ENCODE measurements at places on chromosomes 16 and 17.

GRCh38 chr17:33902901-33903449 lies 352.1 kb upstream of the CCL2 start:
- DNase-seq: no peak

- DNase-seq: no peak
These were observed 18.4 kb downstream of the CARHSP1 start for GRCh38 chr16:8850279-8850885.

GRCh38 chr16:72927199-72928089 lies 120.5 kb downstream of the ZFHX3 start:
- DNase-seq: no peak

- DNase-seq: no peak
These were observed 527.8 kb upstream of the WSB1 start for GRCh38 chr17:26765860-26766709.

GRCh38 chr16:80991792-80992430 lies 14.8 kb downstream of the CMC2 start:
- no peak for DNase-seq

DNA sequence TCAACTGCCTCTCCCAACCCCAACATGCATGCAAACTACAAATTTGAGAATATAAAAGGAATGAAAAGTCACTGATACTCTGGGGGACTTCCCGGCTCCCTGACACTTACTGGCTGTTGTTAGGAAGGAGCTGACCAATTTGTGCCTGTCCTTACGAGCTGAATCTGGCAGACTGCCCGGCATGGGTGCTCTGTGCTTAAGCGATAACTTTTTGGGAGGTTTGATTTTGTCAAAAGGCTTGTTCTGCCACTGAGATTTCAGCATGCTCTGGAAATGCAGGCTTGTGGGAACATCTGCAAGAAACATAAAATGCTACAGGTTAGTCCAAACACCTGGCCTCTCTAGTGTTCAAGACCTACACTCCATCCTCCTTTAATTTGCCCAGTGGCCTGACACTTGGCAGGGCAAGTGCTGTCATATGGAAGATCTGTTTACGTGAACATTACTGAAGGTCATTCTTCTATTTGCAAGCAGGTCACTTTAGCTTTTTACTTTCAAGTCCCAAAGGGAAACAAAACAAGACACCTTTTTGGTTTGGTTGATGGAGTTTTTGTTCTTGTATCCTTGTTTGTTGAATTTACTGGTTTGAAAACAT lies 40.6 kb downstream of the STH start:
- DNase-seq: no peak

- DNase-seq: peak; percentile 35
These were observed 178.3 kb downstream of the MRTFB start for GRCh38 chr16:14249291-14250032.

DNA sequence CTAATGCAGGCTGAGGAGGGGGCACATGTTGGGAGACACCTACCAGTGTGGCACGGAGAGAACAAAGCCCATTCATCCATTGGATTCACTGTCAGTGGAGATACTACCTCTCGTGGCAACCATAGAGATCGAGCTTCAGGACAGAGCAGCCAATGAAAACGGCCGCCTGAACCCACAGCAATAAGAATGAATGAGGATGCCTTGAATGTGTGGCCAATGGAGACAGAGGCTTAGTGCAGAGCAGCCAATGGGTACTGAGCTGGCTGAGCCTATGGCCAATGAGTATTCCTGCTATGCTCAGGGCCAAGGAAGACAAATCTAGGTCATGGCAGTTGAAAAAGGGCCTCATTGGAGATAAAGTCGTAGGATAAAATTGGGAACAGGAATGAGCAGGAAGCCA lies 10.9 kb downstream of the ARHGEF15 start:
- no peak for DNase-seq

DNA sequence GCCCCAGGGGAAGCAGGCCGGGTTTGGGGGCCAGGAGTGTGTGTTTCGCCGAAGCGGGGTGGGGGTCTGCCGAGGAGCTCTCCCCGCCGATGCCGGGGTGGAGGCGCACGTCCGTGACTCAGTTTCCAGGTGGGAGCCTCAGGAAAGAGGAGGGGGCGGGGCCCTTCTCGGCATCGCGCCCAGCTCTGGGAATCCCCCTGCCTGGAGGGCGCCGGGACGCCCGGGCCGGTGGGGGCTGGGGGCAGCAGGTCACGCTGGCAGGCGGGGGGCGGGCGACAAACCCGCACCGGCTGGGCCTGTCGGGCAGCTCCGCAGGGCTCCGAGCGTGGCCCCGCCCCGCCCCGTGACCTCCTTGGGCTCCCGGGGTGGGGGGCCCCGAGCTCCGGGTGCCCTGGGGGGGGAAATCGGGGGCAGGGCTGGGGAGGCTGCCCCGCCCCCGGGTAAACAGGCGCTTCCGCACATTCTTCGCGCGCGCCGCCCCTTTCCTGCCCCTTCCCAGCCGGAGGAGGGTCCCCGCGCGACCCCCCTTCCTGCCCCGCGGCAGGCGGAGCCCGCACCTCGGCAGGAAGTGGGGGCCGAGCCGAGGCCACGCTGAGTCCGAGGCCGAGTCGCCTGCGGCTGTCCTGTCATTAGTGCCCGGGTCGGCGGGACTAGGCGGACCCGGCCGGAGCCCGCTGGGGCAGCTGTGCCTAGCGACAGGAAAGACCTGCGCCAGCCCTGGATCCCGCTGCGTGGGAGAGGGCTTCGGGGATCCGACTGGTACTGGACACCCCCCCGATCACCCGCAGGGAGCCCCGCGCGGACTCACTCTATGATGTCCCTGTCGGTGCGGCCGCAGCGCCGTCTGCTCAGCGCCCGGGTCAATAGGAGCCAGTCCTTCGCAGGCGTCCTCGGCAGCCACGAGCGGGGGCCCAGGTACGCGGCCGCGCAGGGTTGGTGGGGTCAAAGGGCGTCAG lies 9.3 kb downstream of the RIPOR1 start:
- DNase-seq: no peak

GRCh38 chr17:4559139-4559791 lies 1.1 kb downstream of the GGT6 start:
- no peak for DNase-seq

GRCh38 chr16:71440669-71441347 lies 1.0 kb downstream of the TLE7 start:
- DNase-seq: no peak

DNA sequence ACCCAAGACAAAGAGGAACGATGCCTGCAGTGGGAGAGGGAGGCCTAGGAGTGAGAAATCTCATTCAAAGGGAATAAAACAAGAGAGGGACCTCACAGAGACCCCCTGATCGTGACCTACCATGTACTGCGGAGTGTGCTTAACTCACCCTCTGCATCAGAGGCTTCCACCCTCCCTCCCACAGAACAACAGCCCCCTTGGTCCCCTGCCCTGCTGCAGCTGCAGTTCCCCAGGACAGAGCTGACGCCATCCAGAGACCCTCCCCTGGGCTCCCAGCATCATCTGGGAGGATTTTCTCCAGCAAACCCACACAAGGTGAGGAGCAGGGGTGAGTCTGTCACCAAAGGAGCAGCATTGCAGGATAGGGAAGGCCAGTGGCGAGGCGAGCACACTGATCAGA lies 39.8 kb downstream of the TLE7 start:
- no peak for DNase-seq

DNA sequence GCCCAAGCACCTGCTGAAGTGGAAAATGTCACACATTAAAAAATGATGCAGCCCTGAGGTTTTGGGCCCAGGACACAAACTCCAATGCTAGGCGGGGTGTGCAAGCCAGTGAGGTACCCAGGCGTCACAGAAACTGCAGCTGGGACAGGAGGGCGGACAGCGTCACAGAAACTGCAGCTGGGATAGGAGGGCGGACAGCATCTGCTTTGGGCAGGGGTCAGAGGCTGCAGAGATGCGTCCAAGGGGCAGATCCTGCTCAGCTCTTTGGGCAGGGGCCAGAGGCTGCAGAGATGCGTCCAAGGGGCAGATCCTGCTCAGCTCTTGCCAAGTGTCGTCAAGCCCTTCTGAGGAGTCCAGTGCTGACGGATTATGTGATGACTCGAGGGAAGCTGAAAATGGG lies 43.9 kb upstream of the RCVRN start:
- no peak for DNase-seq

DNA sequence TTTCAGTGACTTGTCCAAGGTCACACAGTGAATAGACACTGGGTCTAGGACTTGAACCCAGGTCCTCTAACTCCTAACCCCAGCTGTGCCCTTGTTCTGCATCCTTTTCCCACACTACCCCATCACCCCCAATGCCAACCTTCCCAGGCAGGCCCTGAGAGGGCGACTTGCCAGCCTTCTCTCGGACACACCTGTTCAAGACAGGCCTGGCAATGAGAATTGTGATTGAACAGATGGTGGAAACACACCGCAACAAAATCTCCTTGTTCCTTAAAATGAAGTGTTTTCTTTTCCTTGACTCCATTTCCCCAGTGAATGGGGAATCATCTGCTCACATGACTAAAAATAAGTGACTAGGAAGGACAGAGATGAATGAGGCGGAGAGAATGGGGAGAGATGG lies 189.5 kb upstream of the ASIC2 start:
- no peak for DNase-seq

DNA sequence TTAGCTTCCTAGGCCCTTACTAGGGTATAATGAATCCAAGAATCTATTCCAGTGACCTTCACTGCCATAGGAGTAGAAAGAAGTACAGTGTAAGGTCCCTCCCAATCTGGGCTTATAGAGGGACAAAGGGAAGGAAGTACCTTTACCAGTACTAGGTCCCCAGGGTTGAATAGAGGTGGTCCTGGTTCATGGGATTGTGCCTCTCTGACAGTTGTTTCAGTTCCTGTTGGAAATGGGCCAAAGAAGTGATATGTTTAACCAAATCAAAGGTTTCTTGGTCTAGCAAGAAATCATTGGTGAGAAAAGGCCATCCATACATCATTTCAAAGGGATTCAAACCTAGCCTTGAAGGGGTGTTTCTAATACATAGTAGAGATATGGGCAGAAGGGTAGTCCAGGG lies 16.0 kb upstream of the ZNHIT3 start:
- DNase-seq: no peak

GRCh38 chr17:72928454-72929136 lies 163.9 kb downstream of the SLC39A11 start:
- no peak for DNase-seq

GRCh38 chr17:10600571-10600970 lies 51.1 kb upstream of the MYH2 start:
- no peak for DNase-seq

DNA sequence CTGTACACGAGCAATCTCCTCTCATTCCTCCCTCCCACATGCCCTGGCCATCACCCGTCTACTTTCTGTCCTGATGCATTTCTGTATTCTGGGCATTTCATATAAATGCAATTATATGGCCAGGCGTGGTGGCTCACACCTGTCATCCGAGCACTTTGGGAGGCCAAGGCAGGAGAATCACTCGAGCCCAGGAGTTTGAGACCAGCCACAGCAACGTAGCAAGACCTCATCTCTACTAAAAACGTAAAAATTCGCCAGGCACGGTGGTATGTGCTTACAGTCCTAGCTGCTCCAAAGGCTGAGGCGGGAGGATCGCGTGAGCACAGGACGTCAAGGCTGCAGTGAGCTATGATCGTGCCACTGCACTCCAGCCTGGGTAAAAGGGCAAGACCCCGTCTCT lies 4.8 kb downstream of the MEAK7 start:
- DNase-seq: no peak

- no peak for DNase-seq
These were observed 2.0 kb downstream of the GPT2 start for GRCh38 chr16:46885960-46886763.

DNA sequence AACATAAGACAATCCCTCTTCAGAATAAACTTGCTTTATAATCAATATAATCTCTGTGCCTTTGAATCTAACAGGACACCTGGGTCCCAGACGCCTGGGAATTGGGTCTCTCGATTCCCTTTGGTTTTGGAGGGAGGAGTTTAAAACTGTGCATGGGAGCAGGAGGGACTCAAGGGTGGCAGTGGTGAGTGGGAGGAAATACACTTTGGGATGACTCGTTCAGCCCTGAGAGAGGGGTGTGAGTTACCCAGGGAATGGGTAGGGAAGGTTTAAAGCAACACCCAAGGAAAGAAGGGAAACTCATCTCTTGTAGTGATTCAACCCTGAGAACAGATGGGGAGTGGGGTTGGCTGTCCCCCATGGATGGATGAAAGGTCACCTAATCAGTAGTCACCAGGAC lies 1.6 kb downstream of the RANGRF start:
- DNase-seq: no peak

DNA sequence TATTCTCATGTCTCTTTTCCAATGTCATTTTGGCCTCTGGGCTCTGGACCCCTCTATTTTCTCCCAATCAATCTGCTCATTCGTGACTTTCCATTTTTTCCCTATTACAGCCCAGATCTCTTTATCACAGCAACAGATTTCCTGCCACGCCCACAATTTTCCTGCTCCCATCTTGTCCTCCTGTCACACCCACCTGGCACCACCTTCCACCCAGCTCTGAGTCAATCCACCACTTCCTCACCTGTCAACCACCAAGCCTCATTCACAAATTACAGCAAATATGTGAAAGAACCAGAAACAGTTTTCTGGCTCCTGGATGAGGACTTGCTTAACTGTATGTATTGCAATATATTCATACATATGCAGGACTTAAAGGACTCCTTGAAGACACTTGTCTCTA lies 311.3 kb downstream of the GRIN2A start:
- DNase-seq: no peak

GRCh38 chr17:8857919-8858318 lies 9.6 kb downstream of the PIK3R6 start:
- peak; percentile 12 for DNase-seq

DNA sequence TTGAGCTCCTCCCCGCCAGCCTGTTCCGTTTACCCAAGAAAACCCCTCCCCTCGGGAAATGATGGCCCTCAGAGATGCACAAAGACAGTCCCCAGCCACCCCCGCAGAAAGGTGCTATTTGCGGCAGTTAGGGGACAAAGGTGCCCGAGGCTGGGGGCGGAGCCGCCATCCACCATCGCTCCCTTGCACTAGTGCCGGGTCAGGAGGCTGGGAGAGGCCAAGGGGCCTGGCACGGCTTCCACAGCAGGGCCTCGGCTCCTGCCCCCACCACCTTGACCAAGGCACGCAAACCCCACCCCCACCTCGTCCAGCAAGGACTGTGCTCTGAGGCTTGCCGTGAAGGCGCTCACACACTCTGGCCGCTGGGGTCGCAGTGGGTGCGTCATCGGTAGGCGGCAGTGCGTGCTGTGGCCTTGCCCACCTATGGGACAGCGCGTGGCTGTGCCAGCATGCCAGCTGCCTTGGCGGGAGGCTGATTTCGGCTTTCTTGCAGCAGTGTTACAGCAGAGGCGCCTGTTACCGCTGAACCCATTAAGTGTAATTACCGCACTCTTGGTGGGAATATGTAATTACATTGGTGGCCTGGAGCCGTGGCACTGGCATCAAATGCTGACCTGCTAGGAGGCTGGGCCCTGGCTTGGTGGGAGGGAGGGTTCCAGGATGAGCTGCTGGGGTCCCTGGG lies 31.8 kb downstream of the TPSG1 start:
- no peak for DNase-seq

- DNase-seq: no peak
These were observed 686 bp downstream of the SRCAP start for GRCh38 chr16:30699615-30700099.

DNA sequence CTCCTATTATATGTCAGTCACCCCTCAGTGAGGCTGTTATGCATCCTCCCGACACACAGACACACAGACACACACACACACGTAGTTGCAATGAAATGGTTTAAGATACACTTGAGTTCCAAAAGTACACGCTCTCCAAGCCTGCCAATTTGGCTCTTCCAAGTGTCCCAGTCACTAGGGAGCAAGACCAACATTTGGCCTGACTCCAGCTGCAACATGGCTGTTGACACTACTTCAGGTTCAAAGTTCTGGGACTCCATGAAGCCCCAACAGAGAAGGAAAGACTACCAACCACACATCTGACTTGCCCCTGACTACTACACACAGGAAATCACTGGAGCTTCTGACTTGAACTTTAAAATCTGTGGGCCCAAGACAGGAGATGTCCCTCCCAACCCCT lies 128.1 kb upstream of the KCNJ18 start:
- DNase-seq: no peak
